ENCODE measurements at places on chromosomes 6 and 20.

- DNase-seq = no peak
Observed at GRCh38 chr6:2877960-2878359, 25.1 kb downstream of the SERPINB9 start.

DNA sequence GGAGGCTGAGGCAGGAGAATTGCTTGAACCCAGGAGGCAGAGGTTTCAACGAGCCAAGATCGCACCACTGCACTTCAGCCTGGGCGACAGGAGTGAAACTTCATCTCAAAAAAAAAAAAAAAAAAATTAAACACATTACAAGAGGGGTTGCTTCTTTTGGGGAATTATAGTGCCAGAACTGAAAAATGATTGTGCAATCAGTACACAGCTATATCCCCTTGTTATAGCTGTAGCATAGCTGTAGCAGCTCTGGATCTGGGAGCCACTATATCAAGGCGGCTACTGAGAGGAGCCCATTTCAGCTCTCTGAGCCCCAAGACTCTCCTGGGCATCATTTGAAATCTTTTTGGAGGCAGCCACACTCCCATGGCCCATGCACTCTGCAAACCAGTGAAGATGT lies 334.3 kb downstream of the TFAP2A start:
- no peak for DNase-seq

DNA sequence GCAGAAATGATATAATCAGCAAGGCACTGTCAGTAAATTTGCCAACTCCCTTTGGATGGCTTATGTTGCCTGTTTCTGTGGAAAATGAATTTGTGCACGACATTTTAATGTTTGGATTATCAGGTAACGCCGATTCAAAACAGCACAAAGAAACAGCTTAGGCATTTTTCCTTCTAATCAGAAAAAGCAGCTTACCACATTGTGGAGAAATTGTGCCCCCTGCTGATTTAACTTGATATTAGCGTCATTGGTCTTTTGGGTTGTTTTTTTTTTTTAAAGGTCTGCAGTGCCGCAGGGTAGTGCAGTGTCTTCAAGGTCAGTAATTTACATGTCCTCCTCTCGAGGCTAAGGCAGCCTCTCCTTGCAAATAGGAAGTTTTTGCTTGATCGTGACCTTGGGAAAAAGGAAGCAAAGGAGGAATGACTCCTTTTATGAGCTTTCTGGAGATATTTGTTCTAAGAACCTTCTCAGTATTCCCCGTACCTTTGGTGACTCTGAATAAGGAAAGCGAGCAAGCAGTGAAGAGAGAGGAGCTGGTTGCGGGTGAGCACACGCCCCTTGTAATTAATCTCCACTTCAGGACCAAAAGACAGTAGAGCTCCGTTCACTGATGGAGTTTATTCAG lies 79.1 kb downstream of the ELOVL4 start:
- DNase-seq = peak; percentile 56

- DNase-seq = no peak
Observed at GRCh38 chr20:24892931-24893330, 56.1 kb upstream of the CST7 start.

Measured in Panc1 (cell line).